Spleen (tissue), 13 donors: ENCODE measurements at places on chromosomes 12 and 14.

DNA sequence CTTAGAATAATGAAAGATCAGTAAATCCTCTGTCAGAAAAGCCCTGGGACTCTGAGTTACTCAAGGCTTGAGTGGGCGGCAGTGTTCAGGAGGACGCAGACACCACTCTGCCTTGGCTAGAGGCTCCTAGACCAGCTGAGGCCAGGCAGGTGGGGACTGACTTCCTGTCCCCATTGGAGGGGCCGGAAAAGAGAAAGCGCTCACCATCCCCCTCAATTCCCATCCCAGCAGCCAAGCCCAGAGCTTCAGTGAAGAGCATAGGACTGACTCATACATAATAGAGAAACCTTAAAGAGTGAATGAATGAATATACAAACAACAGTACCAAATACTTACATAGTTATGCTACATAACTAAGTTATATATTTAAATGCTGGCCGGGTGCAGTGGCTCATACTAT lies 62.0 kb downstream of the PLEKHG7 start:
- H3K27ac ChIP-seq: no peak overlapping the region
- H3K4me3 ChIP-seq: no peak overlapping the region
- no peaks in the 10 kb centered on the region for H3K27me3 ChIP-seq
- H3K4me1 ChIP-seq: peaks cover 32% of the 10 kb centered on the region

DNA sequence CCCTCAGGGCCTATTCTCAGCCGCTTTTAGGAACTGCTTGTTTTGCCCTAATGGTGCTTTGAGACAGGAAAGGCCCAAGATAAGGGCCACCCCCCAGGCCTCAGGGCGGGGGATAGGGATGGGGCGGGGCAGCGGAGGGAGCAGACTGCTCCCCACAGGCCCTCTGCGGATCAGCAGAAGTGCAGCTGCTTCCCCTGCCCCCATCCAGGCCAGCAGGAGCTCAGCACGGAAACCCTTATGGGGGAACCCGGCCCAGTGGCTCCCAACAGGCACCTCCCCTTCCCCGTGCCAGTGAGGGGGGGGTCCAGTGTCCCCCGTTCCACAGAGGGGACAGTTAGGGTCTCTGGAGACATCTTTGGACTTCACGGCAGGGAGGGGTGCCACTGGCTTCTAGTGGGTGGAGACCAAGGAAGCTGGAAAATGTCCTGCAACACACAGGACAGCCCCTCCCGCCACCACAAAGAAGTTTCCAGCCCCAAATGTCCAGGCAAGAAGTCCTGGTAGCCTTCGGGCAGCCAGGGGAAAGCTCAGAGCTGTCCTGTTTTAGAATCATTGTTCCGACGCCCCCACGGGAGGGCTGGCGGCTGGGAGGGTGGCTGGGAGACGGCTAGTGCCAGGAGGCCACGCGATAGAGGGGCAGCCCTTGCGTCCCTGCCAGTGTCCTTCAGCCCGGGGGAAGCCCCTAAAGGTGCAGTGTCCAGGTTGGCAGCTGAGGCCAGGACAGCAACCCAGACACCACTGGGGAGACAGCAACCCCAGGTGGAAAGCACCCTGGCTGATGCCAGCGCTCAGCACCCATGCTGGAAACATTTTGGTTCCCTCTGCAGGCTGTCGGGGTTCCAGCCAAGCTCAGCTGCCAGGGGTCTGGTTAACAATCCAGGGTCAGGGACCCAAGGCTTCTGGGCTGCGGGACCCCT lies 10.4 kb upstream of the GPR132 start:
- no peaks in the 10 kb centered on the region for H3K36me3 ChIP-seq
- H3K4me1 ChIP-seq: peaks cover 22% of the 10 kb centered on the region
- peak; percentile 91 for DNase-seq
- no peaks in the 10 kb centered on the region for H3K27me3 ChIP-seq

- no peak overlapping the region for H3K4me3 ChIP-seq
- H3K36me3 ChIP-seq: no peaks in the 10 kb centered on the region
- peaks cover 14% of the 10 kb centered on the region for H3K27me3 ChIP-seq
- H3K27ac ChIP-seq: no peak overlapping the region
These were observed 33.5 kb downstream of the TSHR start for GRCh38 chr14:80988735-80989429.

DNA sequence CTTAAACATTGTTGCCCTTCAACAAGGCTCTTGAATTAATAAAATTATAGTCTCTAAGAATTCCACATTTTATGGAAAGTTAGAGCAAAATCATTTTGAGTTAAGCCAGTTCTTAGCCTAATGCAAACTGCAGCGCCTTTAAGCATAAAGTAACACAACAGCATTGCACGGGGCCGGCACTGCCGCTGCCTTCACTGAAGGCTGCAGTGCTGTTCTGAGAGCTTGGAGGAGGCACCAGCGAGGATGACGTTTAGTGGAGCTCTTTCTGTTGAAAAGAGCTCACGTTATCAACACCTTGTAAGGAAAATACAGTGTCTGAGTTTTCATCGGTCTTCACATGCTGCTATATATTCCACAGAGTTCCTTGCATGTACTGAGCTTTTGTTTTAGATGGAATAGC lies 38.3 kb upstream of the DYNC1H1 start:
- no peaks in the 10 kb centered on the region for H3K27me3 ChIP-seq
- H3K4me3 ChIP-seq: no peak overlapping the region
- DNase-seq: peak; percentile 41
- peaks cover 12% of the 10 kb centered on the region for H3K4me1 ChIP-seq
- H3K27ac ChIP-seq: no peak overlapping the region

- no peak overlapping the region for H3K27ac ChIP-seq
- DNase-seq: no peak
- no peaks in the 10 kb centered on the region for H3K4me1 ChIP-seq
- no peak overlapping the region for H3K4me3 ChIP-seq
- H3K27me3 ChIP-seq: no peaks in the 10 kb centered on the region
These were observed 29.1 kb downstream of the SLC16A7 start for GRCh38 chr12:59624732-59625460.

DNA sequence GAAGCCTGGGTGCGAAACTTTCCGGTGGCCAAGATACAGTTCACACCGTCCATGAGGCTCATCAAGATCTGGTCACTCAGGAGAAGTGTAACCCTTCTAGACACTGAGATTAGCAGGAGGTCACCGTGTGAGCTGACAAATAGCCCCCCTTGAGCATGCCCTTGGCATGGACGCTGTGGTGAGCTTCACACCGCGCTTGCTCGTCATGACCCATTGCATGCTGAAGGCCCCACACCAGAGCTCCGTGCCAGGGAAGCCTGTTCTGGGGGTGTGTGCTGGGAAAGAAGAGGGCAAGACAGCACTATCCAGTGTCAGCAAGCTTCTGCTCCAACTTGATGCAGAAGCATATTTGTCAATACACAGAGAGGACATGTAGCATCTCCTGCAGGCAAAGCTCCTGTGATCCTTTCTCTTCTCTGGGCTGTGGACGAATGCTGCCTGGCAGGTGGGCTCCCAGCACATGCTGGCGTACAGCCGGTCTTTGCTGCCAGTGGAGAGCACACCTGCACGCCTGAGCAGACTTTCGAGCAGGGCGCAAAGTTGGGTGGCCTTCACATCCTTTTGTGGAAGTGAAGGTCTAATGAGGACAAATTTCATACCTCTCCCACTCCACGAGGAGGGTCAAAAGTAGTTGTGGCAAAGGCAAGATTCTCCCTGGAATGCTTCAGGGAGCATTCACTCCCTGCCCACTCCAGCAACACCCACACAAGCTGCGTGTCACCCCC lies 126.9 kb upstream of the FKBP4 start:
- H3K27me3 ChIP-seq: no peaks in the 10 kb centered on the region
- no peak overlapping the region for H3K4me3 ChIP-seq
- DNase-seq: peak; percentile 33
- H3K27ac ChIP-seq: no peak overlapping the region
- H3K36me3 ChIP-seq: no peaks in the 10 kb centered on the region

GRCh38 chr14:35952584-35952983 lies 126.4 kb downstream of the BRMS1L start:
- no peak overlapping the region for H3K4me3 ChIP-seq
- H3K36me3 ChIP-seq: no peaks in the 10 kb centered on the region

DNA sequence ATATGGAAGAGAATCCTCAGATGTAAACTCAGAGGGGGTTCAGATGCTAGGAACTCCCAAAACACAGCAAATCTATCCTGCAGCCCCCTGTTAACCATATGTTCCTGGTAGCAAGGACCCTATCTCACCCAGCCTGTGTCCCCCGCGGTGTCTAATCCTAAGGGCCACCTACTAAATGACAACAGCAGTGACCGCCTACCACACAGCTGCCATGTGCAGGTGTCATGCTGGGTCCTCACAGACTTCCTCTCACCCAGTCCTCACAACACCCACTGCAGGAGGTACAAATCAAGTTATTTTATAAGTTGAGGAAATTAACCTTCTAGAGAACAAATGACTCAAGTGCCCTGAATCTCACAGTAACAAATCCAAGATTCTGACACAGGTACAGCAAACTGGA lies 73.9 kb downstream of the ITPK1 start:
- no peaks in the 10 kb centered on the region for H3K36me3 ChIP-seq
- H3K4me3 ChIP-seq: no peak overlapping the region
- no peak overlapping the region for H3K27ac ChIP-seq
- H3K27me3 ChIP-seq: no peaks in the 10 kb centered on the region
- peaks cover 100% of the 10 kb centered on the region for H3K4me1 ChIP-seq

- DNase-seq: no peak
- H3K4me1 ChIP-seq: peaks cover 17% of the 10 kb centered on the region
- H3K27ac ChIP-seq: no peak overlapping the region
- no peak overlapping the region for H3K4me3 ChIP-seq
- H3K36me3 ChIP-seq: peaks cover 48% of the 10 kb centered on the region
These were observed 42.1 kb upstream of the TESC start for GRCh38 chr12:117141097-117141898.

DNA sequence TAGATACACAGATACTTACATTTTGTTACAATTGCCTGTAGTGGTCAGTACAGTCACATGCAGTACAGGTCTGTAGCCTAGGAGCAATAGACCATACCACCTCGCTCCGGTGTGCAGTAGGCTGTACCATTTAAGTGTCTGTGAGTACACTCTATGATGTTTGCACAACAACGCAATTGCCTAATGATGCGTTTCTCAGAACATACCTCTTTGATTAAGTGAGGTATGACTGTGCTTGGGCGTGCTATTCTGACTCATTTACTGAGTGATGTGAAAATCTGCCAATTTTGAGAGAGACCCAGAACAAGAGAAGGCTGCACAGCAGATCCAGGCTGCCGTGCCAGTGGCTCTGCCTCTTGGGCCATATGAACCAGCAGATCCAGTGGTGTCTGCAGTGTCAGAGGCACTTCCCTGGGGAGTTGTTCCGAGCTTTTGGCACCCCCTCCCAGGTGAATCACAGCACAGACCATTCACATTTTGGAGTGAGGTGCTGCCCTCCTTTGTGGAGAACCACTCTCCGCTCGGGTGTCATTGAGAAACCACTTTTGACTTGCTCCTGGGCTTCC lies 20.4 kb downstream of the DLK1 start:
- no peaks in the 10 kb centered on the region for H3K36me3 ChIP-seq
- H3K27me3 ChIP-seq: no peaks in the 10 kb centered on the region
- no peak overlapping the region for H3K27ac ChIP-seq
- H3K4me3 ChIP-seq: no peak overlapping the region
- DNase-seq: peak; percentile 47

DNA sequence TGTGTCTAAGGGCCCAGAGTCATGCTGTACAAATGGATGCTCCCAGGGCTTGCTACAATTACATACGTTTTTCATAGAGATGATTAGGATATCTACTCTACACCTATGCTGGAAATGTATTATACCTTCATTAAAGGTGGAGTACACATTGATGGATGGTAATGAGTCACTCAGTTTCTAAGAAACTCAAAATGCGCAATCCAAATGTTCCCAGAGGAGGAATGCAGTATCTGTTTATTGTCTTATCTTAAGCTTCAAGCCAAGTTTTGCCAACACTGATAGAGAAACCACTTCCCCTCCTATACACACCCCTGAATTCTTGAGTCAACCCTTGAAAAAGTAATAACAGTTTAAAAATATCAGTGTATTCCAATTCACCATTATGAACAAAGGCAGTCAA lies 266.6 kb upstream of the FAR2 start:
- H3K36me3 ChIP-seq: no peaks in the 10 kb centered on the region
- DNase-seq: no peak
- H3K4me3 ChIP-seq: no peak overlapping the region
- no peak overlapping the region for H3K27ac ChIP-seq

- peaks cover 4% of the 10 kb centered on the region for H3K4me1 ChIP-seq
- no peak overlapping the region for H3K27ac ChIP-seq
- no peak overlapping the region for H3K4me3 ChIP-seq
- no peaks in the 10 kb centered on the region for H3K27me3 ChIP-seq
- no peaks in the 10 kb centered on the region for H3K36me3 ChIP-seq
- no peak for DNase-seq
These were observed 51.6 kb downstream of the PLEKHG3 start for GRCh38 chr14:64755781-64756221.

GRCh38 chr12:119208626-119209061 lies 29.9 kb downstream of the HSPB8 start:
- H3K4me3 ChIP-seq: no peak overlapping the region
- H3K27me3 ChIP-seq: no peaks in the 10 kb centered on the region
- no peak for DNase-seq
- no peaks in the 10 kb centered on the region for H3K36me3 ChIP-seq
